ENCODE measurements at places on chromosomes 16 and 17. TPM values are rescaled to one million over a fixed set of nuclear protein-coding genes. Genes with fewer than 3 reads are reported as not detected.

DNA sequence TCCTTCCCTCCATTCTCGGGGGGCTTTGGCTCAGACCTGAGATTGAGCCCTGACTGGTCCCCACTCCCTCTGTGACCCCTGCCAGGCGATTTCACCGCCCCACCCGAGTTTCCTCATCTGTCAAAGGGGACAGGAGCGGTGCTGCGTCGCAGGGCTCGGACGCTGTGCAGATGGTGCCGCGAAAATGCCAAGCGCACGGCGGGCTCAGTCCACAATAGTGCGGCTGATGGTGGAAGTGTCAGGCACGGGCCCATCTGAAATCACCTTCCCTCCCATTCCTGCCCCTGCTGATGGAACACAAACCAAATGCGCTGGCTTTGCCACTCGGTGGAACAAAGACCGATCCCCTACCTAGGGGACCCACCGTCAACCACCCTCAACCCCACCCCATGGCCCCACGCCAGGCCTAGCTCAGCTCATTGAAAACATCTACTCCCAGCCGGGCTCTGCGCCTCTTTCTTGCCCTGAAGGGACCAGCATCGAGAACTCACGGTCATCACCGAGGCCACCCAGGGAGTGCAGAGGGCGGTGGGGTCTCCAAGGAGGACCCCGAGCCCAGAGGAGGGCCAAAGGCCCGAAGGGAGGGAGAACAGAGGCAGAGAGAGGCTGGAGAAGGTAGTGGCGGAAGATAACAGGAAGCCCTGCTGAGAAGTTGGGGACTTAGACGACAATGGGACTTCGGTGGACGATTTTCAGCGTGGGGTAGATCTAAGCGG is 1.4 kb downstream of the CARHSP1 start:
- no peak for DNase-seq

- DNase-seq, result no peak
These were observed 45.0 kb upstream of the USP7 start for GRCh38 chr16:9008601-9009260.

- DNase-seq, result no peak
These were observed 9.8 kb upstream of the ADGRG3 start for GRCh38 chr16:57658130-57658877.

- no peak for DNase-seq
These were observed 565 bp downstream of the DPEP1 start for GRCh38 chr16:89613954-89614459.

DNA sequence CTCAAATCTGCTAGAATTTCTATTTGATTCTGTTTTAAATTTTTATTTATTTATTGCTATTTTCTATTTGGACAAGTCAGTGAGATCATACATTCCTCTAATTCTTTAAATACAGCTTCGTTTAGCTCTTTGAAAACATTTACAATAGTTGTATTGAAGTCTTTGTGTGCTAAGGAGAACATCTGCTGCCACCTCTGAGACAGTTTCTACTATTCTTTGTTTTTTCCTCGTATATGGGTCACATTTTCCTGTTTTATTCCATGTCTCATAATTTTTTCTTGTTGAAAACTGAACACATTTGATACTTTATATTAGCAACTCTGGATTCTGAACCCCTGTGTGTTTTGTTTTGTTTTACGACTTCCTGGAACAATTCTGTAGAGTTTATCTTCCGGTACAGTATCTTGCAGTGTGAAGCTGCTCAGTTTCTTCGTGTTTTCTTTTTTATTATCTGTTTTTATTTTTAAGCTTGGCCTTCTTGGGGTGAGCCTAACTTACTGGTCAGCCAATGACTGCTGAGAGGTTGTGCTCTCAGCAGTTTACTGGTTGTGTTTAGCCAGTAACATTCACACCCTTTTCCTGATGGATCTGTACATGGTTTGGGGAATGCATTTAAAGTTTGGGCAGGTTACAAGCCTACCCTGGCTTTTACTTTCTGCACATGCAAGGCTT is 99.0 kb downstream of the CA4 start:
- DNase-seq, result no peak

GRCh38 chr17:67602444-67602843 is 115.3 kb upstream of the NOL11 start:
- DNase-seq, result no peak

DNA sequence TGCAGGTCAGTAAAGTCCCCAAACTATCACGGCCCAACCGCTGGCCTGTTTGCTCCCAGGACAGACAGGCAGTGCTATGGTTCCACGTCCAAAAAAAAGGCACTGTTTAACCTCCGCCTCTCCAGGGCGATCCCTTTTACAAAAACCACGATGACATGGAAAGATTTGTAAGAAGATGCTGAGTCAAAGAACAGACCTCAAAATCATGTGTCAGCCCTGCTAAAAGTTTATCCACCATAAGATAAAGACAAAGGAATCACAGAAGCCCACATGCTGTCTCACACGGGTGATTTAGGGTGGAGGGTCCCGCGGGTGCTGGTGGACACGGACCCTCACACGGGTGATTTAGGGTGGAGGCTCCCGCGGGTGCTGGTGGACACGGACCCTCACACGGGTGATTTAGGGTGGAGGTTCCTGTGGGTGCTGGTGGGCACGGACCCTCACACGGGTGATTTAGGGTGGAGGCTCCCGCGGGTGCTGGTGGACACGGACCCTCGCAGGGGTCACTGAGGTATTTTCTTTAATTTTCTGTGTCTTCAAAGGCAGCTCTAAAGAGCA is 117.2 kb upstream of the METRNL start:
- no peak for DNase-seq

DNA sequence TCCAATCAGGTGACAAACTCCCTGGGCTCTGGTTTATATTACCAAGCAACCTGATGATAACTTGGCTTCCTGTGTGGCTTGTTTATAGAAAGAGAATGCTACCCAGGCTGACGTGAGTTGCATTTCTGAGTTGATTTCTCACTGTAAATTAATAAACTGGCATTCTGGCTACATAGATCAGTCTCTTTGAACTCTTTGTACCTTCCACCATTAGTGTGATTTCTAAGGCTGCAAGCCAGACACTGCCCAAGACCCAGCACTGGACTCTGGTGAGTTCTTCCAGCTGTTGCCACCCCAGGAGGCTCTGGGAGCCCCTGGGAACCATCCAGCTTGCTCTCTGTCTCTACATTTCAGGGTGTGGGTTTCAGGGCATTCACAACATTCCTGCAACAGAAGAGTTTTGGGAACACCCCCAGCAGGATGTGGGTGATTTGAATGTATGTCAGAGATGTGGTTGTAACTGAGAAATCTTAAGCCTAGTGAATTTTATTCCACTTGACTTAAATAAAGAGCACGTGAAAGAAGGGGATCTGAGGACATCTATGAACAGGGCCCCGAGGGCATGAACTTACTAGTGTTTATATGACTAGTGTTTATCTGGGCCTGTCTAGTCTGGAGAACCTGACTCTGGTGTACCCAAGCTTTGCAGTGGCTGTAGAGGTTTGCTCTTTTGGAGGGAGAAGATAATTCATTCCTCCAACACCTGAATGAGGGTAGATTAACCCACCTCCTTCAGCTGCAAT is 30.3 kb upstream of the LRRC37A start:
- no peak for DNase-seq

DNA sequence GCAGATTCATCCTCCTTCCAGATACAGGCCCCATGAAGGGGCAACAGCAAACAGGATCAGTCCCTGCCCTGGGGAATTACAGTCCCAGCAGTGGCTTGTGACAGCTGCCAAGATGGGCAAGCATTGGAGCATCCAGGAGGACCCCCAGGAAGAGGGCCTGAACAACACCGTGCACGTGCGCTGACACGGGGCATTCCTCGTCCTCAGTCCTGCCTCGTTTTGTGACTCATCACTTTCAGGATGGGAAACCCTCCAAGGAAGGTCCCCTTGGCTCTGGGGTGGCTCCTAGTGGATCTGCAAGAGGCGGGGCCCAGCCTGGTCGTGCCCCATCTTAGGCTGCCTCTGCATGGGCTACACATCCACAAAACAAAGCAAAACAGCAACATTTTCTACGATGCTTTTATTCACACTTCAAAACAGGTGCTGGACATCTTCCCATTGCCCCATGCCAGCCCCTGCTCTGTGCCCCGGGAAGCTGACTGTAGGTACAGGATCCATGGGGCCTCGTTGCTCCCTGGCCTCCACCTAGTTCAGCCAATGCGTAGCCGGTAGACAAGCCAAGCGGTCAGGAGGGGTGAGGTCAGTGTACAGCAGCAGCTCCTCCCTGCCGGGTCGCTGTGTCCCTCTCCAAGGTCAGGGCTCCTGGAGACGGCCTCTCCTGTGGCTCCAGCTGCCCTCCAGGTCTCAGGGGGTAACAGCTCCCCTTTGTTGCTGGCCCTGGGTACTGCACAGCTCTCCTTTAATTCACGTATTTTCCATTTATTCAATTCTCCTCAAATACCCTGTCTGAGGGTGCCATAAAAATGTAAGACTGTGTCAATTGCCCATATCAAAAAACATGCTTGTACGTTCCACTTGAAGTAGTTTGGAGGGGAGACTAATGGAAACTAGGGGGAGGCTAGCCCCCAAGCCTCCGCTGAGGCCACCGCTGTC is 32.2 kb downstream of the ACTG1 start:
- no peak for DNase-seq

- DNase-seq, result no peak
These were observed 71.4 kb downstream of the ABR start for GRCh38 chr17:1108478-1108764.

DNA sequence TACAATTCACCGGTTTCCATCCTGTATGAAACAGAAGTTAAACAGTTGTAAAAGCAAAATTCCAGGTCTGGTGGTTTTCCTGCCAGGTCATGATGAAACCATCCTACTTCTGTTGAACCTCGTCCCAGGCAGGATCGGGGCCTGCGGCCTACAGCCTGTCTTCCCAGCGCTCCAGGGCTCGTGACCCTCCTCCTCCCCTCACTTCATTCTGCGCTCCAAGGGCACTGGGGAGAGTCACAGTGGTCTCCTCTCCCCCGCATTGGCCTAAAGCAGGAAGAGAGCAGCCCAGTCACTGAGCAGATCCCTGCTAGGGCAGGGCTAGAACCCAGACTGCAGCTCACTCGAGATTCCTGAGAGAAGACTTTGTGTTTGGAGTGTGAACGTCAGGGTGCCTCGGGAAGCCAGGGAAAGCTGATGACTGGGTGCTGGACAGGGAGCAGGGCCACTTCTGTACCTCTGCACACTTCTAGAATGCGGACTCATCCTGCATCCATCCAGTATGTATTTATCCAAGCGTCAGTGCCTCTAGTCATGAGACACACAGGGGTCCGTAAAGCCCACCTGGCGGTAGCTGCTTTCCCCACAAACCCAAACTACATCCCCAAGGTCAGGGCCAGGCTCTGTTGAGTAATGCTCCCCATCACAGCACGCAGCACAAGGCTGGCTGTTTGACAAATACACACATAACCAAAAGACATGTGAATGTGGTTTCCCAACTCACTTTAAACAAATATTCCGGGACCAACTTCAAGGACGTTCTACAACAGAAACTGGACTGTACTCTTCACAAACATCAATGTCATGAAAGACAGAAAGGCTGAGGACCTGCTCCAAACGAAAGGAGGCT is 1.7 kb upstream of the ITGAE start:
- DNase-seq, result no peak

GRCh38 chr17:66386498-66387351 is 84.3 kb downstream of the PRKCA start:
- DNase-seq, result no peak

- DNase-seq, result no peak
These were observed 23.9 kb upstream of the ST6GALNAC1 start for GRCh38 chr17:76667491-76667755.

- no peak for DNase-seq
These were observed 31.5 kb downstream of the WSCD1 start for GRCh38 chr17:6101706-6102105.

DNA sequence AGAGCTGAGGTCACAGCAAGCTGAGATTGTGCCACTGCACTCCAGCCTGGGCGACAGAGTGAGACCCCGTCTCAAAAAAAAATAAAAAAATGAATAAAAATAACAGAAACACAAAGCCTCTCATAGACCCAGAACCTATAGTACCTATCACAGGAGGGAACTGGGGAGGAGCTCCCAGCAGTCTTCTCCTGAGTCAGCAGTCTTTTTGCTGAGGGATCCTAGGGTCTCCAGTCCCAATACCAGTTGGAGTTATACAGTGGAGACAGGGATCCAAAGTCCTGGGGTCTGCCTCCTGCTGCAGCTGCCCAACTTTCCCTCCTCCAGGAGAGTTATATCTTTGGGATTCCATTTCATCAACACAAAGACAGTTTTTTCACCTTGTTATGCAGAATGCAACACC is 3.7 kb upstream of the TMUB2 start:
- DNase-seq, result no peak

- DNase-seq, result no peak
These were observed 7.7 kb downstream of the HS3ST3B1 start for GRCh38 chr17:14308636-14308964.

GRCh38 chr17:33442320-33442719 is 149.2 kb upstream of the ASIC2 start:
- DNase-seq, result no peak

- DNase-seq, result no peak
These were observed 25.8 kb upstream of the HS3ST2 start for GRCh38 chr16:22788193-22788530.

DNA sequence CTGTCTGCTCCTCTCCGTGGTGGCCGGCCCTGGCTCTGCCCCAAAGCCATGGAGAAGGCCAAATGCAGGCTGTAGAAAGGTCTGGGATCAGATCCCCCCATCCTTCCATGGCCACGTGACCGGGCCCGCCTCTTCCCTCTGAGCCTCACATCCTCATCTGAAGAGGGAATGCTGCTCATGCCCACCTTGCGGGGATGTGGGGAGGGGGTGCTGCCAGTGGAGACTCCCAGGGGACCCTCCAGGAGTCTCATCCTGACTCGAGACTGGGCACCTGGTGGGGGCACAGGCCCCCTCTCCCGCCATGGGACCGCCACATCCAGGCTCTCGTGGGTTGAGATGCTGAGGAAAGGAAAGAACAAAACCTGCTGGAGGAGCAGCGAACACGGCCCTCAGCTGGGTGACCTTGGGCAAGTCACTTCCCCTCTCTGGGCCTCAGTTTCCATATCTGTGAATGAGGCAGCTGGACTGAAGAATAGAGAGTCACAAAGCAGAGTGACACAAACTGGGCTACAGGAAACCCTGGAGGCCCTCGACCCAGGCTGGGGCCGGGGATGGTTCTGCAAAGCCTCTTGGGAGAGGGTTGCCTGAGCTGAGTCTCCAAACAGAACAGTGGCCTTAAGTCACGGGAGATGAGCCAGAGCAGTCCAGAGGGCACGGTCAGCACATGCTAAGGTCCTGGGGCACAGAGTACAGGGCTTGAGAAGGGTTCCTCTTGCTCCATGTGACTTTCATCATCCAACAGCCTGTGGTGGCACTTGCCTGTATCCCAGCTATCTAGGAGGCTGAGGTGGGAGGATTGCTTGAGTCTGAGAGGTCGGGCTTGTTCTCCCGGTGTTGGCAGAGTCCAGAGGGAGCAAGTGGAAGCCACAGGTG is 30.1 kb downstream of the SOCS1 start:
- DNase-seq, result no peak

- no peak for DNase-seq
These were observed 6.4 kb downstream of the HAP1 start for GRCh38 chr17:41728056-41728455.

- DNase-seq, result no peak
These were observed 323.8 kb upstream of the TNRC6C start for GRCh38 chr17:77634710-77635109.

The ERI2 gene
- total RNA-seq, result 18.7 TPM

The KRT33A gene
- total RNA-seq, result 0.21 TPM

The KRTAP4-3 gene
- total RNA-seq, result not detected

The SHPK gene
- total RNA-seq, result 16.8 TPM

The MMP28 gene
- total RNA-seq, result 61.0 TPM

The MARF1 gene
- 33.8 TPM for total RNA-seq

The SYNGR2 gene
- 93.9 TPM for total RNA-seq
